T1000 (cell line): ENCODE measurements at places on chromosomes 16 and 17.

- peak; percentile 99 for DNase-seq
Measured at GRCh38 chr17:40098846-40099618, 1.4 kb downstream of the NR1D1 start.

DNA sequence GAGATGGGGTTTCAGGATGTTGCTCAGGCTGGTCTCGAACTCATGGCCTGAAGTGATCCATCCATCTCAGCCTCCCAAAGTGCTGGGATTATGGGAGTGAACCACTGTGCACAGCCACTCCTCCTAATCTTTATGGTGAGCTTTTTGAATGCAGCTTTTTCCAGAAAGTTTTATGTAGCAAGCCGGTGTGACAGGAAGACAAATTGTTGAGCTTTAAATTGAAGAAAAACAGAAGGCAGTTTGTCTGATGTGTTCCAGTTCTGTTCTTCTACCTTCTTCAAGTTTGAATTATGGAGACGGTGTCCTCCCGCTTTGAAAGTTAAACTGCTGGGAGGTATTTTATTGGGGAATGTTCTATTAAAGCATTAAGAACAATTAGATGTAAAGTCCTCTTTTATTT is 177.1 kb downstream of the SNX29 start:
- DNase-seq: no peak

GRCh38 chr17:18241229-18241871 is 15.9 kb downstream of the LLGL1 start:
- no peak for DNase-seq

DNA sequence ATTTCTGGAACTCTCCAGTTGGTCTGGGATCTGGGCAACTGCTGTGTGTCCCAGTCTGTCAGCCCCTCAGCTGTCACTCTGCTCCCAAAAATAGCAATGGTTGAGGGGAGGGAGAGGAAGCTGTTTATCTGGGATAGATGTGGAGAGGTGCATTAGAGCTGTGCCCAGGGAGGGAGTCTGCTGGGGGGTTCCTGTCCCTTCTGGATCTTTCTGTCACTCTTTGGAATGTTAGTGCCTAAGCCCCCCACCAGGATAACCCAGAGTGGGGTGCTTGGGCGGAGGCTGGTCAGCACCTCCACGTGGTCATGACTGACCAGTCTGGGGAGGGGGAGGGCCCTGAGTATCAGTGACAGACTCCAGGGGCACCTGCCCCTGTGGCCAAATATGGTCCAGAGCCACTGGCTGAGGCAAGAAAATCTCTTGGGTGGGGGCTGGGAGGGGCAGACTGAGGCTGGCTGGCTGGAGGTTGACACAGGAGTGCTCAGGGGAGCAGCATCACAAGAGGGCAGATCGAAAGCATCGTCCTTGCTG is at the start of gene UNC45B:
Gene UNC45B, plus strand, starts transcription at position 443 of the 531 bp plus-strand sequence. CDS start 447 bp downstream, outside the sequence.
- no peak for DNase-seq

GRCh38 chr16:9820476-9821246 is 361.6 kb downstream of the GRIN2A start:
- no peak for DNase-seq

DNA sequence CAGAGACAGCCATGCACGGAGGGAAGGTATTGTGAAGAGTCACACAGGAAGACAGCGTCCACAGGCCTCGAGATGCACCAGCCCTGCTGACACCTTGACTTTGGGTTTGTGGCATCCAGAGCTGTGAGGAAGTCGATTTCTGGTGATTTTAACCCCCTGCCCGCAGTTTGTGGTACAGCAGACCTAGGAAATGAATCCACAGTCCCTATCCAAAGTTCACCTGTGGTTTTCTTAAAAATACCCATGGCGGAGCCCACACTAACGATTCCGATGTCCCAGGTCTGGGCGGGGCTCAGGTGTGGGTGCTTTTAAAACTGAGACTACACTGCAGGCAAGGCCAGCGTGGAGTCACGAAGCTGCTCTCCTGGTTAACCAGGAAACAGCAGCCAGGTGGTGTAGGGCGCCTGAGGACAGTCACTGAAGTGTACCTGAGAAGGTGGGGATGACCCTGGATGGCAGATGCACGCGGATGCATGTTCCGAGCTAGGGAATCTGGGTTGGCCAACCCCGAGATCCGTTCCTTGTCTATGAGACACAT is 14.4 kb upstream of the MEAK7 start:
- no peak for DNase-seq

GRCh38 chr17:4530799-4531730 is 24.1 kb downstream of the MYBBP1A start:
- no peak for DNase-seq

GRCh38 chr17:73435412-73435811 is 123.6 kb upstream of the CDC42EP4 start:
- DNase-seq: no peak

DNA sequence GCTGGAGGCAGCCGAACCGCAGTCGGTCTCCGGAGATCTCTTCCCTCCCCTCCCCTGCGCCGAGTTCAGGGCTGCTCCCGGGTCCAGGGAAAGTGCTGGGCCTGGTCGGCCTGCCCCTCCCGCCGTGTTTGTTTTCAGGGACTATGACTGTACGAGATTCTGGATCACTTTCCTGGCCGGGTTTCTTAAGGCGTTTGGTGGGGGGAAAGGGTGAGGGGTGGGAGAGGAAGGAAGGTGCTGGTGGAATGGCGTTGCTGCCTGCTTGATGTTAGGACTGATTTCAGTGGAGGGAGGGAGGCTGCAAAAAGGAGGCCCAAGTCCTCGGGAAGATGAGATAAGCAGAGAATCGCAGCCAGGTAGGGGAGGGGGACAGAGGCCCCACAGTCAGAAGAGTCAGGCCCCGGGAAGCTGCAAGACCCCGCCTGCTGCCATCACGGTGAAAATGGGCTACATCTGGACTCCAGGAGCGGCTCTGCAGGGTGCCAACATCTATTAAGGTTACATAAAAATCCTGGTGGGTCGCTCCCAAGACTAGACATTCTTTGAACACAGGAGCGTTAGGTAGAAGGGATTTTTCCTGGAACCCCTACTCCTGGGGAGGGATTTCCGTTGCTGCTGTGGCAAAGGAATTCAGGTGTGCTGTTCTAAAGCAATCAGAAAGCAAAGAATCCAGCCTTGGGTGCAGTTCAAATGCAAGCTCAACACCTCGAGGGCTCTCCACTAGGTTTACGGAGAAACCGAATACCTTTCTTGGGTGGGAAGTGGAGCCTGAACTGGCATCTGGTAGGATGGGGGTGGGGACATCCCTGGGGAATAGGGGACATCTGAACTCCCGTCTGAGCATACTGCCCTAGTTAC is 1.2 kb downstream of the ARHGAP44 start:
- DNase-seq: no peak

- no peak for DNase-seq
Measured at GRCh38 chr16:87951552-87952538, 611 bp downstream of the BANP start.

- DNase-seq: no peak
Measured at GRCh38 chr17:19676896-19677295, 28.3 kb downstream of the ALDH3A2 start.

DNA sequence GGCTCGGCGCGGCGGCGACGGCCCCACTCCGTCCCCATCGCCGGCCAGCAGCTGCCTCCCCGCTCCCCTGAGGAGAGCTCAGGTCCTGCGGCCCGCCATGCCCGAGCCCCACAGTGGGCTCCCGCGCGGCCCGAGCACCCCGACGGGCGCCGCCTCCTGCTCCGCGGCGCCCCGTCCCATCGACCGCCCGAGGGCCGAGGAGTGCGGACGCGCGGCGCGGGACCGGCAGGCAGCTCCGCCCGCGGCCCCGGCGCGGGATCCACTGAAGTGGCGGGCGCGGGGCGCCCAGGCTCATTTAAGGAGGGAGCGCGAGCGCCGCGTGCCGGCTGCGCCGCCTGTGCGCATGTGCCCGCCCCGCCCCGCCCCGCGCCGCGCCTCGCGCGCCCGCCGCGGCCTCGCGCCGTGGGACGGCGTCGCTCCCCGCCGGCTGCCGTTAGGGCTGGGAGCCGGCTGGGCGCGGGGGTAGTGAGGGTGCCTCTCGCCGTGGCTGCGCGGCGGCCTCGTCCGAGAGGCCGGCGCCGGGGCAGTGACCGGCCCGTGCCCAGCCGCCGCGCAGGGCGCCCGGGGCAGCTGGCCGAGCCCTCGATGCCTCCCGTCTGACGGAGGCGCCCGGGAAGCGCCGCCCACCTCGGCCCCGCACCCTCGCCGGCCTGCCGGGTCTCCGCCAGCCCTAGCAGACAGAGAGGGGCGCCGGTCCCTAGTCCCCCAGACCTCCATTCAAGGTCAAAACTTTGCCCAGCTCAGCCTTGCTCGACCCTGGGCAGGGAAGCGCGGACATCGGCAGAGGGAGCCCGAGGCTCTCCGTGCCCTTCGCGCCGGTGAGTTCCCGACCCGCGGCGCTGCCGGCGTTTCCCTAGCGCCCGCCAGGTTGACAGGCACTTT is at the start of gene NETO2:
Gene NETO2, minus strand, starts transcription at position 269 of the 882 bp plus-strand sequence. CDS start 333 bp downstream, outside the sequence.
- peak; percentile 62 for DNase-seq

DNA sequence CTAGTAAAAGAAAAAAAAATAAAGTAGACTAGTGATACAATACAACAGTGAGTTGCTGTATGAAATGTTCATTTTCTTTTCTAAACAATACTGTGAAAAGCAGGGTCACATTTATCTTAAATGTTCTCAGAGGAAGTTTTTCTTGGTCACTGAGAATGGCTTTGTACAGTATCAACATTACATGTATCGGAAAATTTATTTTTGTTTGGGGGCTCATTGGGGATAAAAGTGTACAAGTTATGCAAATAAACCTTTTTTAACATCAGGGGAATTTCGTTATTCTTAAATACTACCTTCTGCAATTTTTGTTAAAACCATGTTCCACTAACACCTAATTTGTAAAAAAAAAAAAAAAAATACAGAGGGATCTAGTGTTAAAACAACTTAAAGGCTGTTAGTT is 8.7 kb upstream of the ZNF594 start:
- no peak for DNase-seq

GRCh38 chr17:42541041-42541833 is 5.2 kb downstream of the NAGLU start:
- DNase-seq: no peak

DNA sequence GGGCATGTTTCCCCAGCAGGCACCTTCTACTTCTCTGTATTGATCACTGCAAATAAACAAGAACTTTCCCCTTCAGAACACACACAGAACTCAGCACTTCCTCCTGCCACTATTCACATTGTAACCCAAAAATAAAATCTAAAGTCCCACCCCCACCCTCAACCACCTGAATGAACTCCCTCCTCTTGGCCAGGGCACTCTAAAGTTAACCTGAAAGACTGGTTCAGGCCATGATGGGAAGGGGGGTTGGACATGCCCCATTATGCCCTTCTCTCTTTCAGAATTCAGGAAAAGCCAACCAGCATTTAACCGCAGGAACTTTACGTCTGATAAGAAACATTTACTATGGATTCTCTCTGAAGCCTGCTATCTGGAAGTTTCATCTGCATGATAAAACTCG is 27.4 kb upstream of the CCL2 start:
- DNase-seq: no peak

- DNase-seq: no peak
Measured at GRCh38 chr17:17080781-17081180, 38.5 kb downstream of the MPRIP start.

DNA sequence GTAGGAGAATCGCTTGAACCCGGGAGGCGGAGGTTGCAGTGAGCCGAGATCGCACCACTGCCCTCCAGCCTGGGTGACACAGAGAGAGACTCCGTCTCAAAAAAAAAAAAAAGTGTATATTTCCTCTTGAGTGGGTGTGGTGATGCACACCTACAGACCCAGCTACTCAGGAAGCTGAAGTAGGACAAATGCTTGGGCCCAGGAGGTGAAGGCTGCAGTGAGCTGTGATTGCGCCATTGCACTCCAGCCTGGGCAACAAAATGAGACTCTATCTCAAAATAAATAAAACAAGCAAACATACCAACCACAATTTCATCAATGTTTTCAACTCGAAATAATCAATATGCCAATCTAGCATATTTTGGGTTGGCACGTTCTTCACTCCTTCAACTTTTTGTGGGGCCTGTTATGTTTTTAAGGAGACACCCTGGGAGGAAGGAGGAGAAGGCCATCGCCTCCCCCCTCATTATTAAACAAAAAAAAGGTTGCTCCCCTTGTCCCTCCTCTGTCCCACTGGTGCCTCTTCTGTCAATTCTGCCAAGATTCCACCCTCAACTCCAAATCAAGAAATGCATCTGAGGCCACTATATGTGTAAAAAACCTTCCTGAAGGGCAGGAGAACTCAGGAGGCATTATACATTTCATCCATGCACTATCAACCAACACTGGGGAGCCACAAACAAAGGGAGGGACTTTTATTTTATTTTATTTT is 52.4 kb upstream of the ATF7IP2 start:
- no peak for DNase-seq

- DNase-seq: peak; percentile 48
Measured at GRCh38 chr17:63974594-63975192, 2.0 kb upstream of the SCN4A start.

- no peak for DNase-seq
Measured at GRCh38 chr16:47079860-47080259, 63.9 kb downstream of the NETO2 start.

DNA sequence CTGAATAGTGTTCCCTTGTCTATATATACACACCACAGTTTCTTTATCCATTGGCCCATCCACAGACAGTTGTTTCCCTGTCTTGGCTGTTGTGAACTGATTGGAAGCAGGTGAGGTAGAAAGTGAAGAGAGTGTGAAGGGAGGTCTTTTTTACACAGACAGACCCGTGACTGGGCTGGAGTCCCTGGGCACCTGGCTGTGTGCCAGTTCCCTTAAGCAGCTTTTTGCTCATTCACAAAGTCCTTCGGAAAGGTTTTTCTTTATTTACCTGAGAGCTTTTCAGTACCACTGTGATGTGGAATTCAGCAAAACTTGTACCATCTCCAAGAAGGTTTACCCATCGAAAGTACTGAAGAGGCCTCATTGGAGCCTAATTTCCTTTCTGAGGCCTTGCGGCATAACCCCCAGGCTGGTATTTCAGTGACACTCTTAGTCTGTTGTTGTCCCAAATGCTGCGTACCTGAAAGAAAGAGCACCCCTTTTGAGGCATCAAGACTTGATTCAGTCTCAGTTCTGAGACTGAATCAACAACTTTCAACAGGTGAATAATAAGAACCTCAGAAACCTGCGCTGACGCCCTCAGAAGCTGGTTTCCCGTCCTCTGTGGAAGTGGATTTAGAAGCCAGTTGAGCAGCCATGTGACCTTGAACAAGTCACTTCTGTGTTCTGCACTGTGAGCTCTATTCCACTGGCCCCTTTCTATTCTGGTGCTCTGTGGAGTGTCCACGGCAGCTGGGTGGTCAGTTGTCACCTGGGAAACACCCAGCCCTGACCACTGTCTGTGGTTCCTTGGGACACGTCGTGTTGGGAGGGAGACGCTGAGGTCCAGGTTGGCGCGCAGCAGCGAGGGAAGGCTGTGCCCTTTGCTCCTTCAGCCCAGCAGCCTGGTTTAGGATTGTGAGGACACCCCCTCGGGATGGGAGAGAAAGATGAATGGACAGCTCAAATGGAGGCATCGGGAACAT is 53.9 kb upstream of the CRISPLD2 start:
- no peak for DNase-seq

- no peak for DNase-seq
Measured at GRCh38 chr17:48429638-48430586, at the start of gene SKAP1. TSS of gene SKAP1 (minus strand) at chr17:48430214.

DNA sequence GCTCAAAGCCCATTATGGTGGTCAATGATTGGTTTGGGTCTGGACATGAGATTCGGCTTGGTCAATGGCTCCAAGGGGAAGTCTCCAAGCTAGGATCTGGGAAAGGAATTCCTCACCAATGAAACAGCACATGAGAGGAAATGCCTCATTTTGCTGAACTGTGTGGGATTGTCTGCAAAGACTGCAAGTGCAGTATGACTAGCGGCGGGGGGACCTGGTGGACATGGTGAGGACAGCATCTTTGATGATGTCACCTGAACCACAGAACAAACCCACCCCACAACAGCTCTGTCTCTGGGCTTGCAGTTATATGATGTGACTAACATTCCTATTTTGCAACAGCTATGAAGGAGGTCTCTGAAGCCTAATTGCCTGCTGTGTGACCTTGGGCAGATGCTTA is 50.6 kb upstream of the NKD1 start:
- DNase-seq: no peak
